ENCODE measurements at places on chromosomes 2 and 18. TPM values are rescaled to one million over a fixed set of nuclear protein-coding genes. Genes with fewer than 3 reads are reported as not detected.
A peak's percentile ranks its signal among the peaks of the same experiment; 100 is the strongest.

- no peak for DNase-seq
These were observed 552.5 kb downstream of the DSC3 start for GRCh38 chr18:30489890-30490643.

Gene IL1RL2
- total RNA-seq = 0.09 TPM

Gene ZSWIM2
- total RNA-seq = not detected

- DNase-seq = no peak
These were observed 44.3 kb upstream of the ASB1 start for GRCh38 chr2:238382381-238382781.

GRCh38 chr2:24743924-24744323, 49.3 kb downstream of the PTRHD1 start:
- DNase-seq = peak; percentile 17

Gene ELOA2
- not detected for total RNA-seq

Gene AQP12A
- total RNA-seq = not detected

DNA sequence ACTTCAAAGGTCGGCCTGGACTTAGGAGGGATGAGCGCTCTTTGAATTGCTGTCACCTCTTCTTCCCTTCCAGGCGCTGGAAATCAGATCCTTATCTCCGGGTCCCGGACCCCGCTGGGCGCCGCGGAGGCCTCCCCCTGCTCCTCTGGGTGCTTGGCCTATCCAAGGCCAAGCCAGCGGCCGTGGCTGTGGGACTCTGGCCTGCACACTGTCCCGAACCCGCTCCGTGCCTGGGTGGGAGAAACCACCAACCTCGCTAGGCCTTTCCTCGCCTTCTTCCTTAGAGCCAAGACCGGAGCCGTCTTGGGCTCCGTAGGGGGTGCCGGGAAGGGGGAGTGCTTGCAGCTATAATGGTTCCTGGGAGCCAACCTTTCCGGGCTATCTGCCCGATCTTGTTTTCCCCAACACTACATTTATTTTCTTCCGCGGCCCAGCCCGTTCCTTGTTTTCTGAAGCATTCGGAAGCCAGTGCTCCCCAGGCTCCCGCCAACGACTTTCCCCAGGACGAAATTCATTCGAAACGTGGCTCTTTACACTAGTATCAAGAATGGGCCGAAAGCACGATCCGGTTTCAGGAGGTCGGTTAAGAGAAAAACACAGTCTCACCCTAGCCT, 2.4 kb downstream of the OSR1 start:
- DNase-seq = no peak

- DNase-seq = no peak
These were observed 38.1 kb upstream of the LCLAT1 start for GRCh38 chr2:30408961-30409387.

Gene SKA1
- total RNA-seq = 18.0 TPM

Gene UPP2
- total RNA-seq = not detected

Gene KLHL41
- total RNA-seq = 0.34 TPM

GRCh38 chr2:85066874-85067351, 66.3 kb upstream of the TCF7L1 start:
- DNase-seq = peak; percentile 91

Gene POLE4
- 13.2 TPM for total RNA-seq

DNA sequence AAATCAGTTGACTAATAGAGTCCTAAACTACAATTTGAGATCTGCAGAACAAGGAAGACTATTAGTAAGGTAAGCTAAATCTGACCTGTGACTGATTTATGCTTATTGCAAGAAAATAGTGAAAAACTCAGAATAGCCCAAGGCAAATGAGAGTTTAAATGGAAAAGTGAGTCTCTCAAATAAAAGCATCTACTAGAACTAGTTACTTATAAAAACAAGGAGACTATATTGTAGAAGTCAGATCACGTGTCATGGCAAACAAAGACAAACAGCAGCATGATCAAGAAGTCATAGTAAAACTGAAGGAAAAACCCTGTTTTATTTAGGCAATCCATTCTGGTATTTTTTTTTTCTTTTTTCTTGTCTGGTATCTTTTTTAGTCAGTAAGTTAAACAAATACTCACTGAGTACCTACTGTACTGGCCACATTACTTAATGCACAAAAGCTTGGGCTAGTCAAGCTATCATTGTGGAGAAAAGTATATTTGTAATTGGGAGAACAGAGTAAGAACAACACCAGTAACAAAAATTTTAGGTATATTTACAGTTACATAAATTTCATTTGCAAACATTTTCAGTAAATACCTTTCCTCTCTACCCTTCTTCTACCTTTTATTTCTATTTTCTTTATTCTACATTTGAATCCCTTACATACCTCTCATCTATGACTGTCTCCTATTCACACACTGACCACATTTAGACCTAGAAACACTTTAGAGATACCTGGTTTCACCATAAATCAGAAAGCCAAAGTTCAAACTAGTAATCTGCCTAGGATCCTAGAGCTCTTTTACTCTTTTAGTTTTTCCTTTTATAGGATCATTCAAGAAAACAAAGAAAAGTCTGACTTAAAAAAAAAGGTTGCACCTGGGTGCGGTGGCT, 23.7 kb downstream of the CCDC88A start:
- DNase-seq = no peak

- no peak for DNase-seq
These were observed 9.6 kb upstream of the DYNC2LI1 start for GRCh38 chr2:43764086-43764705.

Gene RFX8
- total RNA-seq = 0.60 TPM

GRCh38 chr2:225488743-225489142, 89.2 kb downstream of the NYAP2 start:
- DNase-seq = no peak

DNA sequence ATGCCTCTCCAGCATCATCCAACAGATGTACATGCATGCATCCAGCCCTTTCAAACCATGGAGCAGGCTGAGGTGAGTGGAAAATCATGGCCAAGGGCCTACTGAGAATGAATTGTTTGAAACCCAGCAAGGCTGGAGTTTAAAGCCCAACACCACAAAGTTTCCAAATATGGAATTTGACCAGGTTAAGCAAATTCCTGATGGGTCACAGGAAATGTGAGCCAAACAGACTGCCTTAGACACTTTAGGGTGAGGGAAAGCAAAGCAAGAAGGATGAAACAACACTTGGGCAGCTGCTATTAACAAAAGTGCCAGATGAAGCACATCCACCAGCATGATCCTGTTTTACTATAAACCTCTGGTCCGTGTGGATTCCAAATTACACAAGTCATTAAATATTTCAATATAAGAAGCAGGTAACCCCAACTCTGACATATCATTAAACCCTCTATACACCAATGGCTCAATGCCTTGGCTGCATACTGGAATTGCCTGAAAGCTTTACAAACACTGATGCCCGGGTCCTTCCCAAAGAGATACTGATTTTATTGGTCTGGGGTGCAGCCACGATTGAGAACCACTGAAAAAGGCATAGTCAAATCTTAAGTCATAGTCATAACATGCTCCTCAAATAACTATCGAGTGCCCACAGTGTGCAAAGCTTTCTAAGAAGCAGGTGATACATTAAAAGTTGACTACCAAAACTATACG, 9.1 kb downstream of the KLF7 start:
- DNase-seq = no peak

DNA sequence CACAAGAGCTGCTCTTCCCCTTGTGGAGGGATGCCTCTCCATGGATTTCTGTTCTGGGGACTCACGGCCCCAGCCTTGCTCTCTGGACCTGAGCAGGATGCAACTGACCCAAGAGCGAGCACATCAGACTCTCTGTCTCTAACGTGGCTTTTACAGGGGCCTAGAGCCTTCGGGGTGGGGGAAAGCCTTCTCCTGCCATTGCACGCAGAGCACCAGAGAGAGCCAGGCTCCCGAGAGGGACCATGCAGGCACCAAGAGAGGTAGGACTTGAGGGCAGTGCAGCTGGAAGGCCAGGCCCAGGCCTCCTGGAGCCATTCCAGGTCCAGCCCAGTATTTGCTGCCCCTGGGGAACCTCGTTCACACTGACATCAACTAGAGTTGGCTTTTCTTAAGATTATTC, 475.6 kb upstream of the MYT1L start:
- no peak for DNase-seq

GRCh38 chr18:76162886-76163285, 332.2 kb downstream of the ZNF516 start:
- DNase-seq = no peak

Gene TWIST2
- not detected for total RNA-seq
